ENCODE measurements at places on chromosomes 1 and 21. TPM values are rescaled to one million over a fixed set of nuclear protein-coding genes. Genes with fewer than 3 reads are reported as not detected.

Gene SSR2
- 362 TPM for polyA plus RNA-seq

Gene MAP10
- 6.8 TPM for polyA plus RNA-seq

Gene ATP13A2
- polyA plus RNA-seq, result 30.4 TPM

Gene AKR7A3
- polyA plus RNA-seq, result 2.6 TPM

Gene FHAD1
- 3.7 TPM for polyA plus RNA-seq

Gene FALEC
- 0.83 TPM for polyA plus RNA-seq

Gene GBP7
- polyA plus RNA-seq, result not detected

Data from left kidney (tissue), 8 donors.